Activated CD4-positive, alpha-beta T cell treated with anti-CD3 and anti-CD28 coated beads, Interleukin-2, amount 50 U/mL, for 1 hour (primary cell): ENCODE measurements at places on chromosomes 3 and 15.

DNA sequence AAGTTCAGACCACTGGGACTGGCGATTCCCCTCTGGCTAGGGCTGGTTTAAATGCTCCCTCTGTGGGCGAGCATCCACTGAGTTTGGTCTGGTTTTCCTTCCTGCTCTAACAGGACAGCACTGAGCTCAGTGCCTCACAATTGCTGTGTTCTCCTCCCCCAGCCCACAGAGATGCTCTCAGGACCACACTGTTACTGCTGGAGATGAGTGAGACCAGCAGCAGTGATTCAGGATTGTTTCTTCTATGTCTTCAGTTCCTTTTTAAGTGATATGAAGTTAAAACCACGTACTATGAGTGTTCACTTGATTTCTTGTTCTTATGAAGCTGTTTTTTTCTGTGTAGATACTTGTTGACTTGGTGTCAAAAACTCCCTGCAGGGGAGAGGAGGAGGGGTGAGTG, 180.4 kb upstream of the COL8A1 start:
- no peak for DNase-seq

DNA sequence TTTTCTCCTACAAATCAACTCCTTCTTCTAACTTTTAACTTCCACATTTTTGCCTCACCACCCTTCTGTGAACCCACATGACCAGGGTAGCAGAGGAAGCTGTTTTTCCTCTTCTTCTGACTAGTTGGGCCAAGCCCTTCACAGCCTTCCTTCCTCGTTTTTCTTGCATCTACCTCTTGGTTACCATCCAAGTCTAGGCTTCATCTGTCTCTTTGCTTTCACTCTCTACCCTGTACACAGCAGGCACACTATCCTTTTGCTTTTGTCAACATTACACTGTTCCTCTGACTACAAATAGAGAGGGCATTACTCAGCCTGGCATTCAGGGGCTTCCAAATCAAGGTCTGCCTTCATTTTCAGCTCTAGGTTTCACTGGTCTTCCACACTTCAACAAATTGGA, 22.0 kb downstream of the SLC9A9 start:
- no peak for DNase-seq

- no peak for DNase-seq
Observed at GRCh38 chr3:43515970-43516635, 105.7 kb downstream of the ANO10 start.

DNA sequence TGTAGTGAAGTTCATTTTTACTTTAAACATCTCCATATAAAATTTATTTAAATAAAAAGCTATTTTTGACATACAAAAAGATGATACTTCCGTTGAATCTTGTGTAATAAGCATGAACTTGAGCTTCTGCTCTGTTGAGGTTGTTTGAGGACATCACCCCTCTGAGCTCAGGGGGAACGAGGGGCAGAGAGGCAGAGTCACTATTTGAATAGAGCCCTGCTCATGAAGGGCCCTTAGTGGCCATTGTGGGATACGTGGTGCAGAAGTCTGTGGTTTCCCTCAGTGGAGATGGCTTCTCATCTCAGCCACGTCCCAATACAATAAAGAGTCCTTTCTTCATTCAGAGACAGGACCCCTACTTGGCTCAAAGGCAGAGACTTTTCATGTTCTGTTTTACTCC, 10.6 kb downstream of the CEMIP start:
- DNase-seq, result no peak

GRCh38 chr3:187327845-187328244, 36.3 kb upstream of the MASP1 start:
- DNase-seq, result no peak

GRCh38 chr3:38347421-38348200, 1.0 kb downstream of the XYLB start:
- no peak for DNase-seq

- no peak for DNase-seq
Observed at GRCh38 chr3:178625053-178625600, 88.9 kb downstream of the KCNMB2 start.

GRCh38 chr15:96700555-96700954, 370.1 kb downstream of the NR2F2 start:
- DNase-seq, result no peak

- DNase-seq, result no peak
Observed at GRCh38 chr3:168394439-168394838, 298.7 kb upstream of the GOLIM4 start.

DNA sequence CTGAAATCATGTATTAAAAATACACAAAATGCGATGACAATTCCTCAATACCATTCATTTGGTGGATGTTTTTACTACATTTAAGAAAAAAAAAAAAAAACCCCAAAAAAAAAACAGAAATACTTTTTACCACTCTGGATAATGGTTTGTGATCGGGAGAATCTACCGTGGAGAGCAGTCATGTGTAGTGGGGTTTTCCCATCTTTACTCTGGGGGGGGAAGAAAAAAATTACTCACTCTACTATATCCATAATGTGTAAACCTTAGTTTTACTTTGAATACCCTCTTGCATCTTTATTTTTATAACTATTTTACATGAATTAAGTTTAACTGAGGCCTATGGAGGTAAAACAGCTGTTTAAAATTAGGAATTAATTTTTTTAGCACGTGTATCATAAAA, 83.3 kb downstream of the ANKRD28 start:
- no peak for DNase-seq

GRCh38 chr3:60609446-60609845, 641.8 kb downstream of the FHIT start:
- DNase-seq, result no peak

- DNase-seq, result no peak
Observed at GRCh38 chr3:52831500-52832301, 1.2 kb upstream of the ITIH4 start.

DNA sequence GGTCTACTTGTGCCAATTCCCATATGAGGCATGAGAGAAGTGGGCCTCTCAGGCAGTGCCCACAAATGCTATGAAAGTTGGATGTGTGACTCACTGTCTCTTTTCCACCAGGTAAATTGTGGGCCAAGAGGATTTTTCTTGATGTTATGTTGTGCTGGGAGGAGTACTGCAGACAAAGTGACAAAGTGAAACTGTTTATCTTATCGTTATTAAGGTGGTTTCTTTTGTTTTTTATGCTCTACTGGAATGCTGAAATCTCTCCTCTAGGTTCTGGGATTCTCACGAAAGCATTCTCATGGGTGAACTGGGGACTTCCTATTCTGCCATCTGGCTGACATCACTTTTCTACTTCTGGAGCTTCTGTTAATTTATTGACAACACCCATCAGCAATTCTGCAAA, 919.6 kb upstream of the EPHA6 start:
- DNase-seq, result no peak

DNA sequence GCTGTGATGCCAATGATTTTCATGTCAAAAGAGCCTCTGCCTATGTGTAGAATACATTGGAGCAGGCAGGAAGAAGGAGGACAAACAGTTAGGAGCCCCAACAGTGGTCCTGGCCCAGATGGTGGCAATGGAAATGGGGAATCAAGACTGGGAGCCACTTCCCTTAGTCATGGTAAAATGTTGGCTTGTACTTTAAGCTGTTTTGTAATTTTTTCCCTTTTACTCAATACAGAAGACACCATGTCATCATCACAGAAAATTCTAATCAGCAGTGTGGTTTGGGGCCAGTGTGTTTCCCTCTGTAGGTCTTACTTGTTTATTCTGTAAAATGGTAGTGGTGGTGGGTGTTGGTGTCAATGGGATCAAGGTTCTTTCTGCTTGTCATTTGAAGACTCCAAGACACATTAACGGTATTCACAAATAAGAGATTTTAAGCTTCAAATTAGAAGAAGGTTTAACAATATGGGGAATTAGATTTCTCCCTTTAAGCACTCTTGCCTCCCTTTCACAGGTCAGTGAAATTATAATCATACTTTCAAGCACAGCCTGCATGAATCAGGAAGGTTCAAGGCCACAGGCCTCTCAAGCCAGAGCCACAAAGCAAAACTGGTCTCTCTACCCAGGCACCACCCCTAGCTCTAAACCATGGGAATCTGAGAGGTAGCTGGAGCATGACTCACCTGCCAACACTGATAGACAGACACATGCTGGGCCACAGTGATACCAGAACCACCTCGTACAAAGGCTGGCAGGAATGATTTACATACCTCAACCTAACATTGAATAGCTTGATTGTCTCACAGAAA, 24.9 kb downstream of the SIAH2 start:
- DNase-seq, result no peak

GRCh38 chr15:82158811-82159210, 103.7 kb downstream of the EFL1 start:
- DNase-seq, result no peak

- peak; percentile 60 for DNase-seq
Observed at GRCh38 chr3:32374788-32375595, 16.7 kb upstream of the CMTM7 start.

GRCh38 chr3:114455432-114455831, 161.6 kb downstream of the TIGIT start:
- DNase-seq, result no peak

DNA sequence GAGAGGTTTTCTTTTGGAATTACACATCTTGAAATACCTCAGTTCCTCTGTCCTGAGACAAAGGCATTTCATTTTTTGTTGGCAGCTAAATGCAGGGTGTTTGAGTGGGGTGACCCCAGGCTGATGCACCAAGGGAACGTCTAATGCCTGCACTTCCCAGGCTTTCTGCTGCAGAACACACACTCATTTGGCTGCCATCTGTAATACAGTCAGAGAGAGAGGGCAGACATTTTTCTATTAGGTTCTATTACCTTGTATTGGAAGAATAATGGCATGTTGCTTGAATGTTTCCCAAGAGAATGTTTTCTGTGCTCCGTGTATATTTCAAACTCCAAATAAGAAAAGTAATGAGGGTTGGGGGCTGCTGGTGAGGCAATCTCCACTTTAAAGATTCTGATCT, 87.1 kb downstream of the PTPRG start:
- DNase-seq, result no peak

DNA sequence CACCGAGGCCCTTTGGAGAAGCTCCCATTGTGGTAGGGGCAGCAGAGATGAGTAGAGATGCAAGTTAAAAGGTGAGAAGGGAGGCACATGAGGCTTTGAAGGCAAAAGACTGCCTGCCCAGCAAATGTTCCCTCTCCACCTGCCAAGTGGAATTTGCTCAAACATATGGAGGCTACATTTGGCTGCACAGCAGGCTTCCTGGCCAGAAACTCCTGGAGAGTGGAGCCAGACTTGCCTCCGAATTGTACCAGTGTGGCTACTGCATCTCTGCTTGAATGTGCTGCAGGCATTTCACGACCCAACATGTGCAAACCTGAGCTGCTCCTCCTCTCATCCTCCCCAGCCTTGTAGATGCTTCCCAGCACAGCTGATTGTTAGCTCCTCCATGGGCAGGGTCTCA, 229.2 kb downstream of the ZNF621 start:
- no peak for DNase-seq

DNA sequence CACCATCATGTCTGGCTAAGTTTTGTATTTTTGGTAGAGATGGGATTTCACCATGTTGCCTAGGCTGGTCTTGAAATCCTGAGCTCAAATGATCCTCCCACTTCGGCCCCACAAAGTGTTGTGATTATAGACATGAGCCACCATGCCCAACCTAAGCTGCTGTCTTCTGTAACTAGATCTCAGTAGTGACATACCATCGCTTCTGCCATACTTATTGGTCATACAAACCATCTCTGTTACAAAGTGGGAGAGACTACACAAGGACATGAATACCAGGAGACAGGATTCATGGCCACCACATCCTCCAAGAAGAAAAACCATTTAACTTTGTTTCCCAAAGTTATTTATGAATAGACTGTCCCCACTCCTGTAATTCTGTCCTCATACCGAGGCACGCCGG, 81.3 kb downstream of the SMAD6 start:
- no peak for DNase-seq

DNA sequence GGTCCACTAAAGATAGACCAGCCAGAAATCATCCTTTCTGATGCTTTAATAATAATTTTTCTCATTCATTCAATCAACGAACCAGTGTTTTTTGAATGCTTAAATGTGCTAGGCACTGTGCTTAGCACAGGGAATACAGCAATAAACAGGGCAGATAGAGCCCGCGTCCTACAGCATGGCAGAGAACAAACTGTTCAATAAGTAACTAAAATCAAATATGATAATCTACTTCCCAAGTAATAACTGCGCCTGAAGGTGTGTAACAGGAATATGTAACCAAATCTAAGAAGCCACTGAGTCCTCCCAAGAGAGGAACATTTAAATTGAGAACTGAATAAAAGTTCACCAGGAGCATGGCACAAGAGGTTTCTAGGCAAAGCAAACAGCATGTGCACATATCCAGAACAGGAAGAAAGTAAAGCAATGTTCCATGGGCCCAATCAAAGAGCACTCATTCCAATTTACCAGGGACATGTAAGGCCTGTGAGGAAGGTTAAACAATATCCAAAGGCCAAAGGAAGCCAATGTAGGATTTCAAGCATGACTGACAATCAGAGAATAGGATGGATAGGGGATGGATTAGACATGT, 311.0 kb upstream of the RARB start:
- DNase-seq, result no peak

GRCh38 chr3:72187131-72187530, 402.2 kb upstream of the PROK2 start:
- DNase-seq, result no peak

GRCh38 chr3:40324621-40325020, 15.1 kb downstream of the EIF1B start:
- no peak for DNase-seq

- no peak for DNase-seq
Observed at GRCh38 chr15:40163657-40164416, 3.0 kb downstream of the BUB1B start.

- no peak for DNase-seq
Observed at GRCh38 chr3:161050935-161051334, 54.2 kb downstream of the B3GALNT1 start.

DNA sequence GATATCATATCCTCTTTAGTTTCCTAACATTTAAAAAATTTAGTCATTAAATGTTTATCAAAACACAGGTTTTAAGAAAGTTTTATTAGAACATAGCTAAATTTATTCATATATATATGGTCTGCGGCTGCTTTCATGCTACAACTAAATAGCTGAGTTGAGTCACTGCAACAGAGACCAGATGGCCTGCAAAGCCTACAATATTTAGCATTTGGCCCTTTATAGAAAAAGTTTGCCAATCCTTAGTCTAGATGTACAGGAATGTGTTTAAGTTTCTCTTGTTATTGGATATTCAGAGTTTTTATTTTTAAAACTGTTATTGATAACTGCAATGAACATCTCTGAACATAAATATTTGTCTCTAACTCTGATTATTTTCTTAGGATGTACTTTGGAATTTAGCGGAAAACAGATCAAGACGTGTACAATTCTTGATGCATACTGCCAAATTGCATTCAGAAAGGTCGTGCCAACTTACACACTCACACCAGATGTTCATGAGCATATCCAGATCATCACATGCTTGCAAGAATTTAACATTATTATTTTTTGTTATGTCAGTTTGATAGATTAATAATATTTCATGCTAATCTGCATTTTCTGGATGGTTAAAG, 157.9 kb downstream of the STAC start:
- no peak for DNase-seq

- no peak for DNase-seq
Observed at GRCh38 chr3:44647771-44648170, 761 bp upstream of the ZNF35 start.

GRCh38 chr3:107959550-107960154, 131.2 kb downstream of the CD47 start:
- DNase-seq, result no peak
